ENCODE measurements at places on chromosomes 16 and 17. TPM values are rescaled to one million over a fixed set of nuclear protein-coding genes. Genes with fewer than 3 reads are reported as not detected.

The GNG13 gene
- not detected for total RNA-seq

The P4HB gene
- 521 TPM for total RNA-seq

DNA sequence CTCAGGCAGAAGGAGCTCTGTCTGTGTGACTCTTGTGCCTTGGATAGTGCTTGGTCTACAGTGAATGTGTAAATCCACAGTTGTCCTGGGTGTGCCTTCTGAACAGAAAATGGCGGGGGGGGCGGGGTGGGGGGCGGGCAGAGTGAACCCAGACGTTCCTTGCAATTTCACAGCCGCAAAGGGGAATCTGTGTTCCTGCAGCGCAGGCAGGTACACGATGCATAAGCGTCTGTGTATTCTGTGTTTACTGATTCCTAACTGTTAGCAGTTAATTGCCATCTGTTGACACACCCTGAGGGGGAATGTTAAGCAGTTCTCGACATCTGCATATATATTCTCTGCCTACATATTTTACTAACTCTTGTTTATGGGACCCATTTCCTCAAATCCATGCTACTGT lies 123.5 kb upstream of the ZFHX3 start:
- DNase-seq = no peak

- no peak for DNase-seq
Measured at GRCh38 chr17:65449495-65449894, 112.0 kb downstream of the AXIN2 start.

DNA sequence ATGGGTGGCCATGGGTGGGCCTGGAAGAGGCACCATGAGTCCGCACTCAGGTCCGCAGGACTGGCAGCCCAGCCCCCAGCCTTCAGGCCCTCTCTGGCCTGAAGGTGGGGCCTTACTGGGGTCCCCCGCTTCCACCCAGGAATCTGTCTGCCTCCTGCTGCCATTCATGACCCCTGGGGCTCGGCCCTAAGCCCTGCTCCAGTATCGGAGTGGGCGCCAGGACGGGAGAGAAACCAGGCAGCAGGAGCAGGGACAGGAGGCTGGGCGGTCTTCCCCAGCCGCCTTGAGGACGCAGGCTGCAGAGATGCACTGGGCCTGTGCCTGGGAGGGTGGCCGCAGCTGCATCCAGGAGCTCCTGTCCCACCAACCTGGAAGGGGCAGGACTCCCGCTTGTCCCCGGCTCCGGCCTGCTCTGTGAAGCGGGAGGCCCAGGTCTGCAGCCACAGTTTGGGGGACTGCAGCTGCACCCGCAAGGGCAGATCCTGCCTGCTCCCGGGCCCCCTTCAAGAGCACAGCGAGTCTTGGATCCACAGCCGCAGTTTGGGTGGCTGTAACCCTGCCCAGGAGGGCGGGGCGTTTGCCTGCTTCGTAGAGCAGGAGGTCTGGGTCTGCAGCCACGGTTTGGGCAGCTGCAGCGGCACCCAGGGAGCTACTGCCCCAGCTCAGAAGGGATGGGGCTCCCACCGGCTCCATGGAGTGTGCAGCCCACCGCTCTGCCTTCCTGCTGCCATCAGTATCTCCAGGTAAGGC lies 81.8 kb upstream of the DNAJA2 start:
- peak; percentile 68 for DNase-seq

DNA sequence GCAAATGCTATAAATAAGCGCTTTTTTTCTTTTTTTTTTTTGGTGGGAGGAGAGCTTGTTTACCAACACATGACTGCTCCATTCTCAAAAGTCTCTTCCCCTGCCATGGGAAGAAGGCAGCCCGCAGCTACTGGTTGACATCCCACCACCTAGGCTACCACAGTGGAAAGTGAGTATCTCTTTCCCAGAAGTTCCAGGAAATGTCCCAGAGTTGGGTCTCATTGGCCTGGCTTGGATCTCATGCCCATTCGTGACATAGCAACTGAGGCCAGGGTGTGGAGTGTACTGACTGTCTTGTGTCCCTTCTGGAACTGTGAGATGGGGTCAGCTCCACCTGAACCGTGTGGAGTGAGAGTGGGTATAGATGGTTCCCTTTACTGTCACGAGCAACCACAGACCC lies 29.5 kb upstream of the BRD7 start:
- DNase-seq = no peak

DNA sequence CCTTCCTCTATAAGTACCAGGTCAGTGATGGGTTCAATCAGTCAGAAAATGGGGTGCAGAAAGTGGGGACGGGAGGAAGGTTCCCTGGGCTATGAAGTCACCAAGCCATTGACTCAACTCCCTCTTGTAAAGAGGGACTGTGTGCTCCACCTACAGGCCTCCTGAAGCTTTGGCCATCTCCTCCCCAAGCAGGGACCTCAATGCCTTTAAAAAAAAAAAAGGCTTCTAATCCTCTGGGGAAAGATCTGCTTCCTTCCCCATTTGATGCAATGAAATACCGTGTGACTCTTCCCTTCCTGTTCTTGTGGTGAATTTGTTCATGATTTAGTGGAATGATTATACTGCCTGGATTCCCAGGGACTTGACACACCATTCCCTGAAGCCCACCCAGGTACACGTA lies 30.8 kb downstream of the VWA3A start:
- no peak for DNase-seq
